ENCODE measurements at places on chromosomes 1 and 21.
A peak's percentile ranks its signal among the peaks of the same experiment; 100 is the strongest.

- DNase-seq: peak; percentile 95
These were observed 118.2 kb upstream of the HOOK1 start for GRCh38 chr1:59696421-59697115.

DNA sequence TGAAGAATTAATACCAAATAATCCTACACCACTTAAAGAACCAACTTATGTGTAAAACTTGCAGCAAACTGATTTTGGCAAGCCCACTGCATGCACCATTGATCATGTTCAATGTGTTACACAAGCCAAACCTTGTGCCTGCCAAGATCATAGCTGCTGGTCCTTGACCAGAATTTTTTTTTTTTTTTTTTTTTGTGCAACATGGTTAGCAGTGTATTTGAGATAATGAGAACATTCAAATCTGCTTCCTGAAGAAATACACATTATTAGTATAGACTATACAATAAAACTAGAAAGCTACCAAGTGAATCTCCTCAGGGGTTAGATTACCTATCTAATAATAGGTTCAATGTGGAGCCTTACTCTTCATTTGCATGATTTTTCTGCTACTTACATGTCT, 421.0 kb downstream of the MRPL39 start:
- DNase-seq: no peak

- no peak for DNase-seq
These were observed 139.6 kb downstream of the BRINP2 start for GRCh38 chr1:177310326-177310725.

GRCh38 chr1:213602796-213603486, 384.8 kb upstream of the PROX1 start:
- no peak for DNase-seq

- no peak for DNase-seq
These were observed 188.1 kb downstream of the ST6GALNAC3 start for GRCh38 chr1:76262601-76263000.

- no peak for DNase-seq
These were observed 8.8 kb downstream of the UBL4B start for GRCh38 chr1:110120960-110121561.

GRCh38 chr21:40729761-40730425, 117.1 kb downstream of the DSCAM start:
- DNase-seq: no peak

- no peak for DNase-seq
These were observed 648.2 kb downstream of the SMYD3 start for GRCh38 chr1:245858722-245859492.

GRCh38 chr1:88519156-88519555, 164.9 kb upstream of the PKN2 start:
- DNase-seq: no peak

- no peak for DNase-seq
These were observed 15.2 kb downstream of the PPFIA4 start for GRCh38 chr1:203041351-203041932.

DNA sequence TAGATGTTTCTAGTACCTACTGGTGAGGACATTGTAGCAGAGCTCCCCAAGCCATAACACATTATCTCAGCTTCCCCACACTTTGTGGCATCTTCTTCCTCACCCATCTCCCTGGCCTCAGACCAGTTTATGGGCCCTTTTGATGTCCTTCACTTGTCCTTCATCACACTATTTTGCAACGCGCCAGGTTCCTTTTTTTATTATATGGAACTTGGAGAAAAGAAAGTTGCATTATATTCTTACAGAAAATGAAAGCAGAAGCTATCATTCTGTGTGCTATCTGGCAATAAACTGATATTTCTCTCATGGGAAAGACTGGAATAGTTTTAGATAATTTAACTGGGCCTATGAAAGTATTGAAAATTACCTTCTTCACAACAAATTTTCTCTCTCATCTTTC, 196.9 kb upstream of the ETV3 start:
- no peak for DNase-seq
